ENCODE measurements at places on chromosomes 2 and 18.

GRCh38 chr2:39718483-39718882 lies 52.8 kb downstream of the TMEM178A start:
- H3K27me3 ChIP-seq, result peaks cover 4% of the 10 kb centered on the region
- no peak overlapping the region for H3K4me3 ChIP-seq
- no peaks in the 10 kb centered on the region for H3K36me3 ChIP-seq

DNA sequence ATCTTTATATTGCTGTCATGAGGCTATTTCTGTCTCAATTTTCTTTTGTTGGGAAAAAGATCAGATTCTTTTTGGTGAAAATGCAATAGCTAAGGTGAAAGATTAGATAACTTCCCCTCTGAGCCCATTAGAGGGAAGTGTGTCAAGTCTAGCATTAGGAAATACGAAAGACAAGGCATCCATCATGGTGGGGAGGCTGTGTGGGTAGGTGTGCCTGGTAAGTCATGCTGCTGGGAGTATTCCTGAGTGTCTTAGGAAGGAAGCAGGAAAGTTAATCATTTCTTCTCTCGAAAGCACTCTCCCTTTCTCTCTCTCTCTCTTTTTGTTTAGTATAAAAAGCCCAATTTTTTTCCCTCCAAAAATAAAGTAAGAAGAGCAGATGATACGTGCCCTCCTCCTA lies 780.2 kb upstream of the FSHR start:
- DNase-seq, result no peak
- H3K27me3 ChIP-seq, result no peaks in the 10 kb centered on the region
- H3K27ac ChIP-seq, result no peak overlapping the region
- no peaks in the 10 kb centered on the region for H3K4me1 ChIP-seq
- no peak overlapping the region for H3K4me3 ChIP-seq

GRCh38 chr2:72235497-72236415 lies 88.1 kb upstream of the CYP26B1 start:
- H3K4me1 ChIP-seq, result no peaks in the 10 kb centered on the region
- no peaks in the 10 kb centered on the region for H3K27me3 ChIP-seq

DNA sequence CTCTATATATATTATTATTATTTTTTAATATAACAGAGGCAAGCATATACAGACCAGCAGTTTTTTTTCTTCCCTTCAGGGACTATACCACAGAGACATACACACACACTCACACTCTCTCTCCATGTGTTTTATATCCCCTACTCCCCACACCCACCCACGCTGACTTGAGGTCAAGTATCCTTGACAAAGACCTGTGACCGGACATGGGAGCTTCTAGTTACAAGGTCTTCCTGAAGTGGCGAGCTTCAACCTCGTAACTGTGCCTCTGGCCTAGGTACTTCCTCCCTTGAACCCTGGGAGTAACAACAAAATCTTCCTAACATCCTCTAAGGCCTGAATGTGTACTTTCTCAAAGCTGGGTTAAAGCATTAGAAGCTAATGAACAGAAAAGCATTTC lies 52.5 kb downstream of the POLR1A start:
- H3K27me3 ChIP-seq, result no peaks in the 10 kb centered on the region
- H3K36me3 ChIP-seq, result peaks cover 29% of the 10 kb centered on the region
- no peak overlapping the region for H3K4me3 ChIP-seq
- no peak overlapping the region for H3K27ac ChIP-seq
- no peak for DNase-seq
- no peaks in the 10 kb centered on the region for H3K4me1 ChIP-seq

GRCh38 chr18:9539938-9540337 lies 64.6 kb downstream of the RALBP1 start:
- H3K27ac ChIP-seq, result no peak overlapping the region
- no peaks in the 10 kb centered on the region for H3K27me3 ChIP-seq
- H3K4me3 ChIP-seq, result no peak overlapping the region
- DNase-seq, result no peak
- H3K4me1 ChIP-seq, result no peaks in the 10 kb centered on the region
